ENCODE measurements at places on chromosomes 1 and 21.
A peak's percentile ranks its signal among the peaks of the same experiment; 100 is the strongest.

DNA sequence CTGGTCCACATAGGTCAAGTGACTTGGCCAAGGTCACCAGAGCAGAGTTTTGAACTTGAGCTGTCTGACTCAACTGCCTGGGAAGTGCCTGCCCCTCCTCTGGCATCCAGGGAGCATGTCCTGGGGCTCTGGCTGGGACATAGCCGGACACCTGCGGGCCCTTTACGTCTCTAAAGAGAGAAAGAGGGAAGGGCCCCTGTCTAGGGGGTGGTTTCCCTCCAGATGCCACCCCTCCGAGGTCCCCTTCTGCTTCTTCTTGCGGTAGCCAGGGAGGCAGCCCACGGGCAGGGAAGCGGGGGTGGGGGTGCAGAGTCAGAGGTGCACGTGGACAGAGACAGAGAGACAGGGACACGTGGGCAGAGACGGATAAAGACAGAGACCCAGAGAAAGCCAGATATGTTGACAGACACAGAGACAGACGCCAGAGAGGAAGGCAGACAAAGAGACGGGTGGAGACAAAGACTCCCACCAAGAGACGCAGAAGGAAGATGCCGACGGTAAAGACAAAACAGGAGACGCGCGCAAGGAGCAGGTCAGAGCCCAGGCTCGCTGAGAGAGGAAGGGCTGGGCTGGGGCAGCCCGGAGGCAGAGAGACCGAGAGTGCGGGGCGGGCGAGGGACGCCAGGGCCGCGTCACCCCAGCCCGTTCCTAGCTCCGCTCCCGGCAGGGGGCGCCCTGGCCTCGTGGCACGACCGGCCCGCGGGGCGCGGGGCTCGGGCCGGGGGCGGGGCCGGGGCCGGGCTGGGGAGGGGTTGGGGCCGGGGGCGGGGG, 458 bp upstream of the ALPL start:
- peak; percentile 91 for DNase-seq

DNA sequence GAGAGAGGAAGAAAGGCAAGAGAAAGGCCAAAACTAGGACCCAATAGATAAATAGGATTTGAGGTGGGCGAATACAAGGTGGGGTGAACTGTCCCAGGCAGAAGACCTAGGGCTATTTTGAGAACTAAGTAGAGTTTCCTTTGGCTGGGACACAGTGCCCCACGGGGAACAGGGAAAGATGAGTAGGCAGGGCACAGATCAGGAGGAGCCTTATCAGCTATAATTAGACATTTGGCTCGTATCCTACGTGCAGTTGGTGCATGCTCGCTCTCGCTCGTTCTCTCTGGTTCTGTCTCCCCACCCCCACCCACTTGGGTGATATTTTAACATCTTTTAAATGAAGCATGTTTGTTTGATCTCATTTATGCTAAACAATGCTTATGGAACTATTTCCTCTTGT, 235.0 kb upstream of the JUN start:
- DNase-seq = no peak

GRCh38 chr1:165444897-165445370, at the start of gene RXRG:
TSS of gene RXRG (minus strand) at chr1:165445126. CDS start at chr1:165444893, 233 bp downstream.
- DNase-seq = peak; percentile 63

- DNase-seq = no peak
These were observed 425 bp upstream of the TADA1 start for GRCh38 chr1:166876540-166876838.

GRCh38 chr1:68624233-68624632, 127.4 kb upstream of the DEPDC1 start:
- DNase-seq = no peak

- peak; percentile 28 for DNase-seq
These were observed 23.8 kb downstream of the CRYAA start for GRCh38 chr21:43192501-43193081.

- DNase-seq = no peak
These were observed 3.2 kb upstream of the PROX1 start for GRCh38 chr1:213984387-213985208.

GRCh38 chr1:32249831-32250525, 1.1 kb upstream of the LCK start:
- DNase-seq = peak; percentile 84

GRCh38 chr1:189524501-189524900, 953.2 kb downstream of the BRINP3 start:
- DNase-seq = no peak

GRCh38 chr1:145785547-145785946, 38.3 kb downstream of the RNF115 start:
- DNase-seq = no peak

DNA sequence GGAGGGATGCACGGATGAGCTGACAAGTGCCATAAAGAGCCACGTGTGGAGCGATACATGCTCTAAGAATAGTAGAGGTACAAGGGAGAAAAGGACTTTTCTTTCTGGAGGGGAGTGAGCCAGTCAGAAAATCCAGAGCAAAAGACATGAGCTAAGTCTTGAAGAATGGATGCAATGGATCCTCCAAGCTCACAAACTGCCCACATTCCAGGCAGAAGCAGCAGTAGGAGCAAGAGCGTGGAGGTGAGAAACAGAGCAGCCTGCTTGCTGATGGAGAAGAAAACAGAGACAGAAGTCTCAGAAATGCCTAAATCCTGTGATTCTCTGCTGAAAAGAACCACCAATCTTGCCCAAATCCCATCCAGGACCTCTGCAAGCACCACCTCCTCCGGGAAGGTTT, 78.2 kb upstream of the RALGPS2 start:
- DNase-seq = no peak

GRCh38 chr1:246583448-246584185, 17.4 kb downstream of the CNST start:
- no peak for DNase-seq

- DNase-seq = no peak
These were observed 13.7 kb downstream of the NMNAT2 start for GRCh38 chr1:183404476-183404875.

GRCh38 chr1:28190337-28190979, 14.0 kb upstream of the PTAFR start:
- no peak for DNase-seq

- no peak for DNase-seq
These were observed 8.2 kb downstream of the SPATA46 start for GRCh38 chr1:162368451-162368850.

- no peak for DNase-seq
These were observed 322.9 kb downstream of the BARHL2 start for GRCh38 chr1:90394247-90394646.

- DNase-seq = no peak
These were observed 1.6 kb upstream of the GREM2 start for GRCh38 chr1:240613356-240614142.

GRCh38 chr1:17798799-17799382, 43.8 kb downstream of the ACTL8 start:
- no peak for DNase-seq

GRCh38 chr1:171251042-171251951, 3.0 kb downstream of the FMO1 start:
- peak; percentile 63 for DNase-seq

- DNase-seq = no peak
These were observed 98.3 kb upstream of the ARHGEF16 start for GRCh38 chr1:3355894-3356826.

All from activated CD8-positive, alpha-beta memory T cell treated with anti-CD3 and anti-CD28 coated beads, Interleukin-2, amount 50 U/mL, for 48 hours (primary cell).